ENCODE measurements at places on chromosomes 16 and 17. TPM values are rescaled to one million over a fixed set of nuclear protein-coding genes. Genes with fewer than 3 reads are reported as not detected.

DNA sequence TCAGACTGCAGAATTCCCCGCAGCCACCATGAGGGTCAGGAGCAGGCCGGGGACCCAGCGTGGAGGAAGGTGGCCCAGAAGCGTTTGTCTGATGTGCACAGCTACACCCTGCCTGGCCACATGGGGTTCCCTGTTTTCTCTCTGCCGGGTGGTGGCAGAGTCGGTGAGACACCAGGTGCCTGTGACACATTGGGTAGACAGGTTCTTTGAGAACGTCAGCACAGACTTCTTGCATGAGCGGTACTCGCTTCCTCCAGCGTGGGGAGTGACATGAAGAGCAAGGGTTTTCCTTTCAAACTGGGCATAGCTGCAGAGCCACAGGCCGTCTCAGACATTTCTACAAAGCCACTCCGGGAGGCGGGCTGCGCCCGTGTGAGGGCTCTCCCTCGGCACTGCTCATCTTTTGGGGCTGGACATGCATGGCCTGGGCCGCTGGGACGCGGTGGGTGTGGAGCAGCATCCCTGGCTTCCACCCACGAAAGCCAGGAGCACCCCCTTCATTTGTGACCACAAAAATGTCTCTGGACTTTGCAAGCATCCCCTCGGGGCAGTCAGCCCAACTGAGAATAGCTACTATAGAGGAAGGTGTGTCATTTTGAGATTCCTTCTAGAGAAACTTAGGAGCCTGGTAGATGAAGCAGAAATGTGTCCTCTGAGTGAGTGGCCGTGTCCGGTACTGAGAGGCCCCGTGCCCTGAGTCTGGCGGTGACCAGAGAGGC, 26.0 kb downstream of the NME3 start:
- no peak for DNase-seq

- DNase-seq, result no peak
Measured at GRCh38 chr17:72737151-72737690, 355.3 kb downstream of the SLC39A11 start.

Gene RPRML
- not detected for polyA plus RNA-seq

Gene RNF167
- 139 TPM for polyA plus RNA-seq

DNA sequence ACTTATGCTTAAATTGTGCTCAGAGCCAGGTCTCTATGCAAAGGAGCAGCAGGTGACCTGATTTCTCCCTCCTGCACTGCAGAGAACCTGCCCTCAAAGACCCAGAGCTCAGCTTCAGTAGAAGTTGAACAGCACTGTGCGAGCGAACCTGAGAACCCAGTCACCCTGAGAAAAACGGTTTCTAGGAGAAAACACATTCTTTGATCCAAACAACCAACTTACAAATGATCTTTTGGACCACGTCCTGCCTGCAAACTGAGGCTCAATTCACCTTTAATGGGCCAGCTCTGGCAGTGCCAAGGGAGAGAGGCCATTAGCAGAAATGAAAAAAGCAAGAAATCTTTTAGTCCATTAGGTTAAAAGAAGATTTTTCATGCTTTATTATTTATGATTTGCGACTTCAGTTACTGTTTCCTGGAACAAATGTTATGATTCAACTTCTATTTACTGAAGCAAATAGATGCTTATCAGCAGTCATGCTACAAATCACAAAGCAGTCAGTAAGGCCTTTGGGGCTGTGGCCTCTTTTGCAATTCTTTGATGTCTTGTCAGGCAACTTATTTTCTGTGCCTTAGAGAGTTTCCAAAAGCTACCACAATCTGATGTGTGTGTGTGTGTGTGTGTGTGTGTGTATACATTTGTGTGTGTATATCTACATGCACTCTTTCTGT, 65.7 kb upstream of the LRRC37A3 start:
- no peak for DNase-seq

Measured in right renal cortex interstitium (tissue), 3 donors.